ENCODE measurements at places on chromosomes 4 and X.

DNA sequence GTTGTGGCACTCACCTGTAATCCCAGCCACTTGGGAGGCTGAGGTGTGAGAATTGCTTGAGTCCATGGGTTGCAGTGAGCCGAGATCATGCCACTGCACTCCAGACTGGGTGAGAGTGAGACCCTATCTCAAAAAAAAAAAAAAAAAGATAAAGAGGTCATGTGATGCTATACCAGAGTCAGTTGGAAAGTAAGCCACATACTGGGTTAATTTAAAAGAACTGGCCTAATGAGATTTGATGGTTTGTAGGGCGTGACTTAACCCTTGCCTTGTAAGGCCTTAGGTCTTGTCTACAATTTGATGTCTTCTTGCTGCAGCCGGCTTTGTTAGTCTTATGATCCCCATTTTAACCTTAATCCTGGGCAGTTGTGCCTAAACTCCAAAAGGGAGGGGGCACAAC lies 5.2 kb downstream of the MGST2 start:
- no peak for DNase-seq

DNA sequence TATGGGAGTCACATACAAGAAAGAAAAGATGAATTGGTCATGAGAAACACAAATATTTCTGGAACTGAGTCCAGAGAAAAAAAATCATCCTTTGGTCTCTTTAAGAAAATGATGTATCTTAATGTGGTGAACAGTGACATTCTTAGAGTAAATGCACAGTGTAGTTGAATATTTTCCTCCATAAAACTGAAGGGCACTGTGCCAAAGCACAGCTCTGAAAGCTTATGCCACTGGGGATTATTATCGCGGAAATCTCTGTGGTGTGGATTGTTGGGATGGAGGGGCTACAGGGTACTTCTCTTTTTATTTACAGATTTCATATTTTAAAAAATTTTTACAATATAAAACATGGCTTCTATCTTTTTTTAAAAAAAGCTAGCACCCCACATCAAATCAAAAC lies 908.1 kb downstream of the CCSER1 start:
- no peak for DNase-seq

- no peak for DNase-seq
These were observed 25.9 kb downstream of the CPE start for GRCh38 chr4:165404696-165405095.

- DNase-seq = no peak
These were observed 91.1 kb downstream of the PCDH7 start for GRCh38 chr4:30811296-30811695.

GRCh38 chrX:1244164-1245076 lies 24.2 kb upstream of the CSF2RA start:
- no peak for DNase-seq

- DNase-seq = no peak
These were observed 229.2 kb upstream of the INTU start for GRCh38 chr4:127403471-127404084.

GRCh38 chrX:150869450-150869849 lies 29.0 kb downstream of the CD99L2 start:
- no peak for DNase-seq

GRCh38 chr4:111722213-111722720 lies 423.0 kb upstream of the FAM241A start:
- DNase-seq = no peak

DNA sequence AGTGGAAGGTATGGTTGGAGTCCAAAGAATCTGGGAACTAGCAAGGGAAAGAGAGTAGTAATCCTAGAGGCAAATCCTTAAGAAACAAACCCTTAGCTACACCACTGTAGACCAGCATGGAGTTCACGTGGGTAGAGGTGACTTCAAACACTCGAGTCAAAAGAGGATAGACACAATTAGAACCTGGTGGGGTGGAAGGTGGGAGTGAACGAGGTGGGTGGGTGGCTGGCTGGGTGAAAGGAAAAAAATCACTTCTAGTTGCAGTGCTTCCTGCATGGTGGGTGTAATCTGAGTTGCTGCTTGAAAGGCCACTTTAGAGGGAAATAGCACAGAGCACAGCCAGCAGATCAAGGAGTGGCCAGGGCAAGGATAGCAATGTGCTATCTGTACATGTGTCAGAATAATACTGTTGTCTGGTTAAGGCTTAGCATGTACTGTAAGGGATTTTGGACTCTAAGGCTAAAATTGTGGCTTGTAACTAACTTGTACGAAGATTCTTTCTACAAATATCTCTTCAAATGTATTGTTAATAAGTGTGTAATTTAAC lies 356.2 kb downstream of the GRIA2 start:
- no peak for DNase-seq

DNA sequence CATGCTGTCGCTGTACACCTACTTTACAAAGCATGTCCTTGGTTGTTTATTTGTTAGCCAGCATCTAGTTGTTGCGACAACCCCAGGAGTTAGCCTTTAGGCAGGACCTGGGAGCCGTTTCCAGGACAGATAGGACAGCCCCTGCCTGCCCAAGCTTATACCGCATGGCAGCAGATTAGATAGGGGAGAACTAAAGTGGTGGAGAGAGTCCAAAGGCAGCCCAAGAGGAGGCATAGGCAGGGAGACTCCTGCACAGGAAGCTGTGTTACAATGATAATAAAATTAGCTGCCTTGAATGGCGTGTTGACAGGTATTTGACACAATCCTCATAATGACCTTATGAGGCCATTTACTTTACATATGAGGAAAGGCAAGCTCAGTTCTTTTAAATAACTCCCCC lies 13.0 kb downstream of the NSDHL start:
- DNase-seq = no peak

GRCh38 chrX:68895778-68896177 lies 67.0 kb downstream of the EFNB1 start:
- no peak for DNase-seq

GRCh38 chr4:124997124-124997523 lies 284.6 kb upstream of the ANKRD50 start:
- no peak for DNase-seq
